Left hindlimb (tissue), 1 donor: ENCODE measurements at places on chromosomes 11 and 22.
A peak's percentile ranks its signal among the peaks of the same experiment; 100 is the strongest.

GRCh38 chr11:9516113-9516512, 55.3 kb downstream of the ZNF143 start:
- DNase-seq: no peak

- DNase-seq: peak; percentile 19
Measured at GRCh38 chr22:31932863-31933262, 11.5 kb upstream of the YWHAH start.

GRCh38 chr11:12271241-12271640, 106.1 kb upstream of the PARVA start:
- no peak for DNase-seq

DNA sequence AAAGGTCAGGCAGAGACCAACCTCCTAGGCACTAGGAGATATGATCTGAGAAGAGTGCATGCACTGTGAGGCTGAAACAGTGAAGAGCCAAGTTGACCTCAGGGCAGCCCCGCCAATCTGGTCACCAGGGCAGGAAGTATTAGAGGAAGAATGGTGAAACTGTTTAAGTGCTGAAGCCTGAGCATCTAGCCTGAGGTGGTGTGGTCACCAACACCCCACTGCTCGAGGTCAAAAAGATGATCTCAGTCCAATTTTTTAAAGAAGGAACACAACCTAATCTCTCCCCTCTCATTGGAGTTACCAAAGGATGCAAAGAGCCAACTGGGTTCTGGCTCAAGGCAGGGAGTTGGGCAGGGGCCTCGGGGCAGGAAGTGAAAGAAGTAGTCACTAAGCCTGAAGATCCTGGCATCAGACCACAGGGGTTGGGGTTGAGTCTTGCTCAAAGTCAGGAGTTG, 4.0 kb downstream of the APBB1 start:
- no peak for DNase-seq

DNA sequence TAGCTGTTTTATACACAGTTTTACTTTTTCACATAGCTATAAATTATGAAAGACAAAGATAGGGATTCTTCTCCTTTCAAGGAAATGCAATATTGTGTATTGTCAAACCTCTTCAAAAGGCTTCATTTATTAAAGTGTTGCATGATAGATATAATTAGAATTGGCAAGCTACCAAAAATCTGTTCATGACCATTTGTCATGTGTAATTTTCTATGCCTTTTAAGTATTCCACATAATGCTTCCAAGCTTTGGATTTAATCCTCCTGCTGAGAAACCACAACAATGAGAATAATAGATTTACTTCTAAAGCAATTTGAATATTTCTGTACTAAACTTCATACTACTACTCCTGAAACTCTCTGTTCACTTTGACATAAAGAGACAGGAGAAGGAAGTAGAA, 403.2 kb upstream of the CCDC179 start:
- DNase-seq: no peak

DNA sequence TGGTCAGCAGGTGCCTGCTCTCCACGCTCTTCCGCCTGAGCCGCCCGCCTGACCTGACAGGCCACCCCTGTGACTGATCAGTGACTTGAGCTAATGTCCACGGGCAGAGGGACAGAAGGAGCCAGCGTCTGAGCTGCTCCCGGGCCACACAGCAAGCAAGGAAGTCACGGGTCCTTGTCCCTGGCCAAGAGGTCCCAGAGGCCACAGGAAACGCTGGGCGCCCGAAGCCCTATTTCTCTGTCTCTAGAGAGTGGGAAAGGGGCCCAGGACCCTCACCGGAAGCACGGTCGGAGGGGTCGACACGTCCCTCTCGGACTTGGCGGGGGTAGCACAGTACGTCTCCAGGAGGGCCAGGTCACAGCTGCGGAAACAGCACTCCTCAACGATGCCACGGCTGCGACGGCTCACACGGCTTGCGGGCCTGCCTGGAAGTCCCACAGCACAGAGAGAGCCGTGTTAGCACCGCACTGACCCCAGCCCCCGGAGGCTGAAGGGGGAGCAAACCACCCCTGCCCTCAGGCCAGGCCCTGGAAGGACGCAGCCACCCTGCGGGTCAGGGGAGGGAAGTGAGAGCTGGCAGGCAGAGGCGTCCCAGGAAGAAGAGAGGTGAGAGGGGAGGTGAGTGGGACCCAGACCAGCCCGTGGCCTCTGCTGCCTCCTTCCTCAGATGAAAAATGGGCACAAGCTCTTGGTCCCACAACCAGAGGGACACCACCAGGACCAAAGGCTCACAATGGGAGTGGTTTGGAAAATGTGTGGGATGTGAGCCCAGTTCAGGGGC, 5.8 kb downstream of the IGF2 start:
- DNase-seq: peak; percentile 37

GRCh38 chr11:36135076-36135475, 154.1 kb downstream of the COMMD9 start:
- DNase-seq: no peak

- DNase-seq: no peak
Measured at GRCh38 chr11:104531075-104531474, 367.1 kb upstream of the PDGFD start.

GRCh38 chr11:128365044-128365443, 222.3 kb downstream of the ETS1 start:
- DNase-seq: no peak

GRCh38 chr11:46855167-46855566, 9.1 kb upstream of the CKAP5 start:
- DNase-seq: no peak

GRCh38 chr11:14784230-14784629, 107.8 kb downstream of the CYP2R1 start:
- no peak for DNase-seq

DNA sequence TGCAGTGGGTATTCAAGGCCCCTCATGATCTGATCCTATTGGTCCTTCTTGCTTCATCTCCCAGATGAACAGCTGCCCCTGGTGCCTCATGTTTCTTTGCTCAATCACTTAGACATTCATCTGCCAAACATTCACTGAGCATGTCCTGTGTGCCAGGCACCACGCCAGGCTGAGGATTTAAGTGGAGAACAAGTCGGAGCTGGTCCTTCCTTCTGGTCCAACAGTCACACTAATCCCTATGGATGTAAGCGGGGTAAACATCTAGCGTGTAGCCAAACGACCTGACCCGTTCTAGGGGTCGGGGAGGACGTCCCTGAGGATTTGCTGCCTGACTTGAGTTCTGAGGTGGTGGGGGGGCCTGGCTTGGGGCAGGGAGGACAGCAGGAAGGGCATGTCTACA, 21.9 kb downstream of the ZMAT5 start:
- peak; percentile 65 for DNase-seq

DNA sequence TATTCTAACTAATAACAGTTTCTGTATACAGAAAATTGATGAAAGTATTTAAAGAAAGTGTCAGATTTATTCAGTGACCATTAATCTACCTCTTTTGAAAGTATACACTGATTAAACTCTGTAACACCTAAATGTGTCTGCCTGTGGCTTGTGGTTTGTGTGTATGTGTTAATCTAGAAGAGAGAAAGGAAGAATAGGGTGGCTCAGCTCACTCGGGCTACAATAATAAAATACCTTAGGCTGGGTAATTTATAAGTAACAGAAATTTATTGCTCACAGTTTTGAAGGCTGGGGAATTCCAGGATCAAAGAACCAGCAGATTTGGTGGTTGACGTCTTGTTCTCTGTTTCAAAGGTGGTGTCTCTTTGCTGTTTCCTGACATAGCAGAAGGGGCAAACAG, 13.6 kb upstream of the OR5AS1 start:
- no peak for DNase-seq

DNA sequence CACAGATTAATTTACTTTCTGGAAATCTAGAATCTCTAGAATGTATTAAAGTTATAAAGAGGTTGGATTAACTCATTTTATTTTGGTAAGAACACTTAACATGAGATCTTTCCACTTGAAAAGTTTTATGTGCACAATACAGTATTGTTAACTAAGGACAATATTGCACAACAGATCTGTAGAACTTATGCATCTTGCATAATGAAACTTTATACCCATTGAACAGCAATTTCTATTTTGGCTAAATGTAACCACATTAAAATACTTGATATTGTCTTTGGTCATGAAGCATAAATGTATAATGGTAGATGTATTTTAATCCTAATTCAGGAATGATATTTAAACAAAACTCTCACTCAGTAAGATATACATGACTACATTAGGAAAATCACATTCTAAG, 203.8 kb downstream of the SNX19 start:
- no peak for DNase-seq

DNA sequence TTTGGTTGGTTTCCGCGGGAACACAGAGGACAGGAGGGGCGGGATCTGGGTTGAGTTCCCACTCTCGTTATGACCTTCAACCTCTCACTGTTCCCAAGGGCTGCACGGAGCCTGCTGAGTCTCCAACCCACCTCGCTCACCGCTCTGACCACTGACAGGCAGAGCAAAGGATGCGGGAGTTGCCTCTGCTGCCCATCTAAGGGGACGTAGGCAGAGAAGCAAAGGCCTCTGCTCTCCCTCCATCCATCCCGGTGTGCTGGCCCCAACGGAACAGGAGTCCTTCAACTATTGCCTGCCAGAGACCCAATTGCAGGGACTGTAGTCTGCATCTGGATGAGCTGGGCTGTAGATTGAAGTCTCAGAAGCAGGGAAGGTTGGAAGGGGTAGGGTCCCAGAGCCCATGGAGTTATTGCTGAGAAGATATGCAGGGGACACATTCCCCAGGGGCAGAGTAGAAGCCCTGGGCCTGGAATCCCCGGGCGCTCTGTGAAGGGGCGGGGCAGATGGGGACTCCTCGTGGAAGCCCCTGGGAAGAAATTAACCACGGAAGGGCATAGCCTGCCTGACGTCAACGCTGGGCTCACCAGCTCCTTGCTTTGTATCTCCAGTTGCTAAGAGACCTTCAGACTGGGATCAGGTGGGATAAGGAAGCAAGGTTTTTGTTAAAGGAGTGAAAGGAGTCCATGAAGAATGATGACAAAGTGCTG, 12.7 kb upstream of the FXYD2 start:
- DNase-seq: no peak

GRCh38 chr11:77710358-77710757, 72.8 kb upstream of the CLNS1A start:
- no peak for DNase-seq
